EH (cell line): ENCODE measurements at places on chromosomes 13 and 19.

- no peak for DNase-seq
Observed at GRCh38 chr13:27236478-27236877, 14.9 kb upstream of the RPL21 start.

DNA sequence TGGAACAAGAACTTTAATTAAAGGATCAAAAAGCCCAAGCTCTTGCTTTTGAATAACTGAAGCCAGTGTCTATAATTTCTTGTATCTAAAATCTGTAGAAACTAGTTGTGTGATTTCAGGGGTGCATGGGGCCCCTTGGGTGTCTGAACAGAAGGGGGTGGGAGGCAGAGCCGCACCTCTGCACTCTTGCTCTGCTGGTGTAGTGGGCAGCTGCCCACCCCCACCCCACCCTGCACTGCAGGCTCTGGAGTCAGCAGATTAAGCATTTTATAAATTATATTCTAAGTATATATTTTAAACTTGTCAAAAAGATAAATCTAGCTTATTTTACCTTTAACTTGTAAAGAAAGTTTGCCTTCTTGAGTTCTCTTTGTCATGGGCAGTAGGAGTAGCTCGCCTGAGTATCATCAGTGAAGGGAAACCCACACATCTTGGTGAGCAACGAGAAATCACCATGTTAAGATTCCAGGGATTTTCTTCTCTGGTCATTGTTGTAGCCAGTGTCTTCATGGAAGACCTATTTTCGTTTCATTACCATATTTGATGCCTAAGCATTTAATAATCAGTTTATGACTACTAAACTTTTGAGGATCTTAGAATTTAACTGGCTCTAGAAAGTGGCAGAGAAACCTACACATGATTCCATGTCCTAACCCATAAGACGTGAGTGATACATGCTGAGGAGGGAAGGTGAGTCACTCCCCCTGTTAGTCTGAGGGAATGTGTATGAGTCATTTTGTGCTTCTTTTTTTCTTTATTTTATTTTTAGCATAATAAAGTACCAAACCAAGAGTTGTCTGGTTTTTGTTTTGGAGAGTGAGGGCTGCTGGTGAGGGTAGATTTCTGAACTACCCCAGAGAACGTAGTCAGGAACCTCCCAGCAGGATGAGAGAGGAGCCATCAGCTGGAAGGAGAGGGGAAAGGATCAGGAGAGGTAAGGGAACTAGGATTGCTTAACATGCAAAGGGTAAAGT lies 7.7 kb downstream of the UBE2L5 start:
- peak; percentile 93 for DNase-seq

- DNase-seq = peak; percentile 58
Observed at GRCh38 chr13:109919715-109920375, 133.5 kb upstream of the IRS2 start.

GRCh38 chr19:57786906-57787305 lies 17.4 kb downstream of the ZNF586 start:
- no peak for DNase-seq

DNA sequence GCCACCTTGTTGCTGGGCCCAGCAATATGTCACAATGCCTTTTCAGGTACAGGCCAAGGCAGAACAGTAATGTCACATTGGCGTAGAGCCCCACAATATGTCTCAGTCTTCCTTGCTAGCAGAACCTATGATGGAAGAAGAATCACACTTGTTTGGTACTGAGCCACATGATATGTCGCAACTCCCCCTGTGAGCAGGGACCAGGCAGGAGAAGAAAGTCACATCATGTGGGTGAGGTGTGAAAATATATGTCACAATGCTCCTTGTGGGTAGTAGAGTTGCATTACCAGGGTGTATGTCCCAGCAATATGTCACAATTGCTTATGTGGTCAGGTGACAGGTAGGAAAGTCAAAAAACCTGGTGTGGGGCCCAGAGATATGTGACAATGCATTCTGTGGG lies 7.1 kb upstream of the ZNF91 start:
- no peak for DNase-seq

GRCh38 chr13:47148543-47148942 lies 251.7 kb upstream of the HTR2A start:
- no peak for DNase-seq

- DNase-seq = peak; percentile 9
Observed at GRCh38 chr19:39307046-39307821, 11.0 kb downstream of the IFNL1 start.

DNA sequence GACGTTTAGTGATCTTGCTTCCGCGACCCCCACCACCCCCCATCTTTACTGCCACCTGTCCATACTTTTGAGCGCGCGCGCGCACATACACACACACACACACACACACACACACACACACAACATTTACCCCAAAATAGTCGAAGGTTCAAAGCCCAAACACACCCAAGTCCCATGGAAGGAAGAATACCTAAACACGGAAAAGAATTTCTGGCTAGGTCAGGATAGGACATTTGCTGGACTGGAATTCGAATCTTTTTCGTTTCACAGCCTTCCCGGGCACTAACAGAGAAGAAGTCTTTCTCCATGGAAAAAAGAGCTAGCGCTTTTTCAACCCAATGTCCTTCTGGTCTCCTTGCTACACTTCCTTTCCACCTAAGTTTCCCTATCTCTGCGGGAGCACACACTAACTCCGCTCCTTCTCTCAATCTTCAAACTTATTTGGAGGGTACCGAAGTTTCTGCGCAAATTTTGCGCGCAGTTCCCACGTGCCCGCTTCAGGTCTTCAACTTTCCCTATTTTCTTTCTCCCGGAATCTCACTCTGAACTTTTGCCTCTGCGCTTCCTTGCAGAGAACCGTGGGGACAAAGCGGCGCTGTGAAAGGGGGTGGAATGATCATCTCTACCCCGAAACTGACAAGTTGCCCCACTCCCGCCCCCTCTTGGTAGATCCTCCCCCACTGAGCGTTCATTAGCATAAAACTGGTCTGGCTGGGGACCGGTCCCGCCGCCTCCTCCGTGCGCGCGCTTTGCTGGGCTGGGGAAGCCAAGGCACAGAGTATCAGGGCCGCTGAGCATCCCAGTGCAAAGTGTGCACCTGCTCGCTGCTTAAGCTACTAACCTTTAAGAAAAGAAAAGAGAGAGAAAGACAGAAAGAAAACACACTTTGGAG lies 2.7 kb downstream of the DACH1 start:
- DNase-seq = no peak

DNA sequence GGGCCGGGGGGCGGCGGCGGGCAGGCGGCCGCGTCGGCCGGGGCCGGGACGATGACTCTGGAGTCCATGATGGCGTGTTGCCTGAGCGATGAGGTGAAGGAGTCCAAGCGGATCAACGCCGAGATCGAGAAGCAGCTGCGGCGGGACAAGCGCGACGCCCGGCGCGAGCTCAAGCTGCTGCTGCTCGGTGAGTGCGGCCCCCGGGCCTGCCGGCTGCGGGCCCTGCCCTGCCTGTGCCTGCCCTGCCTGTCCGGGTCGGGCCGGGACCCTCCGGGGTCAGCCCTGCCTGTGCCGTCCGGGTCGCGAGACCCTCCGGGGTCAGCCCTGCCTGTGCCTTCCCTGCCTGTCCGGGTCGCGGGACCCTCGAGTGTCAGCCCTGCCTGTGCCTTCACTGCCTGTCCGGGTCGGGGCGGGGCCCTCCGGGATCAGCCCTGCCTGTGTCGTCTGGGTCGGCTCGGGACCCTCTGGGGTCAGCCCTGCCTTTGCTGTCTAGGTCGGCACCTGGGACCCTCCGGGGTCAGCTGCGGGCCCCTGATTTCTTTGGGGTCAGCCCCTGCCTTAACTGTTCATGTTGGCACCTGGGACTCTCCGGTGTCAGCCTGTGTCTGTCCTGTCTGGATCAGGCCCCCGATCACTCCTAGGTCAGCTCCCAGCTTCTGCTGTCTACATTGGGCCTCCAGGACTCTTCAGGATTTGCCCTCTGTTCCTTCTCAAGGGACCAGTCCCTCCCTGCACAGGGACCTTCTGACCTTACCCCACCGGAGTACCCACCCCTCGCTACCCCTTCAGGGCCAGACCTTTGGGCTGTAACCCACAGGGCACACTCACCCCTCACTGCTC lies 659 bp downstream of the GNA11 start:
- DNase-seq = peak; percentile 32

DNA sequence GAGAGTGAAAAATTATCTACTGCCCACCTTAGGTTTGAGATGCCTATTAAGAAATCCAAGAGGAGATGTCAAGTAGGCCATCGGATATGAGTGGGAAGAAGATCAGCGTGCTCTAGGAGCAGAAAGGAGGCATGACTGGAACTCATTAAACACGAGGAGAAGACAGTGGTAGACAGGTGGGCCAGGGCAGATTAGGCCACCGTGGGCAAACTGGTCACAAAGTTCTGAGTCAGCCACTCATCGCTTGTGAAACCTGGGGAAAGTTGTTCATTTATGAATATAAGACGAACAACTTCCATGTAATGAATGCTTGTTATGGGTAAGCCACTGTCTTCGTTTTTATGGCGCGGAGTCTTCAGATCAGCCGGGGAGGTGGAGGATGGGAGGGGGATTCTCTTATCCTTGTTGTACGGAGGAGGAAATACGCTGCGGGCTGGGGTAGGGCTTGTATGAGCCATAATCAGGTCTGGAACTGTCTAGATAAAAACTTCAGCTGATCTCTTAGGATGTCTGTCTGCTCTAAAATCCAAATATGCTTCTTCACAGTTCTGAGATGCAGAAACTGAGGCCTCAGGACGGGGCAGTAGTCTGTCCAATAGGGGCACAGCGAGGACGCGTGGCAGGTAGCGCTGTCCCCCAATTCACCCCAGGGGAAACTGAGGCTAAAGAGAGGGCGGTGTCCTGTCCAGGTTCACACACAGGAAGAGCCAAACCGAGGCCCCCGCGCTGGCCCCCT lies 1.1 kb upstream of the ZNF444 start:
- DNase-seq = no peak

DNA sequence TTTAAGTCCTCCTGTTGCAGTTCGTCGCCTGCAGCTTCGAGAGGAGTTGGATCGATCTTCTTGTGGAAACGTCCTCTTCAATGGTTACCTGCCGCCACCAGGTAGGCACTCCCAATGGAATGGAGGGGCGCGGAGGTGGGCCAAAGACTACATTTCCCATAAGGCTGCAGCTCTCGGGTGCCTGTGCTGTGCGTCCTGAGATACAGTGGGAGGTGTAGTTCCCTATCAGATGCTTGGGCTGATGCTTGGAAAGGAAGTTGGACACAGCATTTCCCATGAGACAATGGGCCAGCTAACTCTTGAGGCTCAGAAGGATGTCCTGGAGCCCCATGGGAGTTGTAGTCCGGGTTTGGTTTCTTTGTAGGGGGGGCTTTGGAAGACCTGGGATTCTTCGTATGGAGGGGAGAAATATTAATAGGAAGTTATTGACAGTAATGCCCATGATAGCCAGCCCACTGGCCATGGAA lies 1.8 kb downstream of the SHKBP1 start:
- peak; percentile 54 for DNase-seq

DNA sequence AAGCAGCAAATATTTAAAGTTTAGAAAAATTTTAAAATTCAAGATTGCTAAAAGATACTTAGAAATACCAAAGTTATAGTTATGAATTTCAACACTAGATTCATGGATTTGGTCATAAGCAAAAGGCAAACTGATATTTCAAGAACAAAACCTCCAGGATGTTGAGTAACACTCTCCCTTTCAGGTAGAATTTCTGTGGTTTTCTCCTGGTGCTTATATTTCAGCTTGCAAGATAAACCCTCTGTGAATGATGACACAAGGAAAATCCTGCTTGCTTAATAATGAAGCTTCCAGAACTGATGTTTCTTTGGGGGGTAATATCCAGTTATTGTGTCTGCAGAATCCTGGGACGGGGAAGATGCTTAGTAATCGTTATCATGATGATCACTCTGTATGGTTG lies 320.3 kb upstream of the EDNRB start:
- DNase-seq = no peak

- DNase-seq = no peak
Observed at GRCh38 chr13:108266321-108266990, 3.1 kb upstream of the TNFSF13B start.

DNA sequence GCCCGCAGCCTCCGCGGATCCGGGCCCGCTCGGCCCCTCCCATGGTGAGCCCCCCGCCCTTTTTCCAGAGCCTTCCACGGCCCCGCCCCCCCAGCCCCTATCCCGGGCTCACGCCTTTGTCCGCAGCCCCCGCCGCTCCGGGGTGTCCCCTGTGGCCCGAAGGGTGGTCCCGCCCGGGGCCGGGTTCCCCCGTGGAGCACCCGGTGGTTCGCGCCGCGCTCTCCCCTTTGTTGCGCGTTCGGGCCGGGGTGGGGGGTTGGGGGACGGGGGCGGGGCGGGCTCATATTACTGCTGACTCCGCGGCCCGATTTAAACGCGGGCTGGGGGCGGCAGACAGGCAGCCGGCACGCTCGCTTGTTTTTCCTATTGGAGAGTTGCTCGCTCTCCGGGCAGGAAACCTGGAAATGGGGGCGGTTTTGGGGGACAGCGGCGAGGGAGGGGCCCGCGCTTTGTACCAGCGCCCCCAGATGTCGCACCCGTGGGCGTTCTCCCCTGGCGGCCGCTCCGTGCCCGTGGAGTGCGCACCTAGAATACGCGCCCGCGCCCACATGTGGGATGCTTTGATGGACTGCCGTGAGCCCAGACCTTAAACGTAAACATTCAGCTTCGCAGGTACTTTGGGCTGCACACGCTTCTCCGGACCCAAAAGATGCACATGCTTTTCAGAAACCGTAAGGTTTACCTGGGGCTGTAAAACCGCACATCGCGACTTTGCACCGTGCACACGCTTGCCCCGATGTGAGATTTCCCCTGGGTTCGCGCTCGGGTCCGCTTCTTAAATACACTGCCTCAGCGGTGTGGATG lies 699 bp downstream of the PTOV1 start:
- peak; percentile 35 for DNase-seq

GRCh38 chr13:22862478-22862877 lies 318.3 kb upstream of the SGCG start:
- DNase-seq = no peak

- DNase-seq = no peak
Observed at GRCh38 chr13:91045351-91046034, 302.0 kb upstream of the MIR17HG start.

- no peak for DNase-seq
Observed at GRCh38 chr13:34421858-34422475, 520.1 kb upstream of the NBEA start.

- DNase-seq = peak; percentile 61
Observed at GRCh38 chr19:46901701-46902401, 41.1 kb downstream of the ARHGAP35 start.

DNA sequence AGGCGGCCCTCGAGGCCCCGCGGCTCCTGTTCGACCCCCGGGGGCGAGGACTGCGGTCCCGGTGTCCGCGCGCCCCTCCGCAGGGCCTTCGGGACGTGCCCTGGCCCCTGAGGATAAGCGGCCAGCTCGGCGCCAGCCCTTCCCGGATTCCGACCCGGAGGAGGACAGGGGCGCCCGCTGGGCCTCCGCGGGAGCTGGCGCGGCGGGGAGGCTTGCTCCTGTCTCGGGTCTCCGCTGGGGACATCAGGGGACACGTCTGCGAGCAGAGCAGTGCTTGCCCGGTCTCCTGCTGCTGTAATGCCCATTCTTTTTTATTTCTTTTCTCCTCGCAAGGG lies 829 bp downstream of the B3GLCT start:
- DNase-seq = peak; percentile 51
